ENCODE measurements at places on chromosomes 12 and 14. TPM values are rescaled to one million over a fixed set of nuclear protein-coding genes. Genes with fewer than 3 reads are reported as not detected.

DNA sequence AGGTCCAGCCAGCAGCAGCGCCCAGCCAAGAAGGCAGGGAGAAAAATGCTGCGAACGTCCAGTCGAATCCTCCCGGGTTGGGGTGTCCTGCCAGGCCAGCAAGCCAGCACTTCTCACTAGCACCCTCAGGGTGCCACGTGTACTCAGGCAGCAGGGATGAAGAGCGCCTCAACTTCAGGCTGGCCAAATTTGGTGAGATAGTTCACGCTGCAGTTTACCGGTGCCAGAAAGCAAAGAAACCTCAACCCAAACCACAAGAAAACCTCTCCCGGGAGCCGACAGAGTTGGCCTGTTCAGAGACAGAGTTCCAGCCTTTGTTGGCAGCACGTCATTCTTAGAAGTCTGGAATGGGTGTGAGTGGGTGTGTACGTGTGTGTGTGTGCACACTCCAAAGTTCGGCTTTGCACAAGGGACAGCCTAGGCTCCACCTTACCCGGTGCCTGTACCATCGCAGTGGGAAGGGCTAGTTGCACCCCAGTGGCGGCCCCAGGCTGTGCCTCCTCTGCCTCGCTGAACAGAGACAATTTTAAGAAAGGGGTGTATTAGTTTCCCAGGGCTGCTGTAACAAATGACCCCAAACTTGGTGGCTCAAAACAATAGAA lies 42.1 kb downstream of the ELK3 start:
- no peak overlapping the region for H3K4me3 ChIP-seq
- no peaks in the 10 kb centered on the region for H3K36me3 ChIP-seq
- no peak for DNase-seq
- no peaks in the 10 kb centered on the region for H3K27me3 ChIP-seq
- H3K27ac ChIP-seq = peak overlapping the region; percentile 80

GRCh38 chr14:61602003-61602732 lies 93.1 kb upstream of the HIF1A start:
- no peak overlapping the region for H3K27ac ChIP-seq
- H3K4me3 ChIP-seq = no peak overlapping the region
- no peaks in the 10 kb centered on the region for H3K36me3 ChIP-seq
- H3K27me3 ChIP-seq = no peaks in the 10 kb centered on the region

- peaks cover 3% of the 10 kb centered on the region for H3K4me1 ChIP-seq
- no peak overlapping the region for H3K27ac ChIP-seq
- H3K4me3 ChIP-seq = no peak overlapping the region
Observed at GRCh38 chr12:46610754-46611153, 215.0 kb downstream of the SLC38A4 start.

DNA sequence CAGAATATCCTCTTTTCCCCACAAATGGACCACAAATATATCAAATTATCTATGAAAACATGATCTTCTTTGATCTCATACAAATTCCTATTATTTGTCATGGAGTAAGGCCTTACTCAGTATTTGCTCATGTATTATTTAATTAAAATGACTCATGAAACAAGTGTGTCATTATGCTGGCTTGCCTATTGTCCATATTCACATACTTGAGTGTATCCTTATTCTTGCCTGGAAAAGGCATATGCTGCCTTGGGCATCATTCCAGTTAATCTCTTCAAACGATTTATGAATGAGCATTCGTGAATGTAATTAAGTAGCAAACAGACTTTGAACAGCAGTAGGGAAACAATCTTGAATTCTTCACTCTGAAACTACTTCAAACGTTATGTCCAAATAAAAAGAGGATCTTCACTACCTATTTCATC lies 22.6 kb upstream of the SNRPF start:
- H3K27me3 ChIP-seq = no peaks in the 10 kb centered on the region
- DNase-seq = no peak
- no peaks in the 10 kb centered on the region for H3K4me1 ChIP-seq
- no peaks in the 10 kb centered on the region for H3K36me3 ChIP-seq

- H3K36me3 ChIP-seq = no peaks in the 10 kb centered on the region
- H3K27ac ChIP-seq = no peak overlapping the region
- no peaks in the 10 kb centered on the region for H3K4me1 ChIP-seq
- DNase-seq = no peak
Observed at GRCh38 chr12:43812926-43813325, 6.8 kb upstream of the TWF1 start.

DNA sequence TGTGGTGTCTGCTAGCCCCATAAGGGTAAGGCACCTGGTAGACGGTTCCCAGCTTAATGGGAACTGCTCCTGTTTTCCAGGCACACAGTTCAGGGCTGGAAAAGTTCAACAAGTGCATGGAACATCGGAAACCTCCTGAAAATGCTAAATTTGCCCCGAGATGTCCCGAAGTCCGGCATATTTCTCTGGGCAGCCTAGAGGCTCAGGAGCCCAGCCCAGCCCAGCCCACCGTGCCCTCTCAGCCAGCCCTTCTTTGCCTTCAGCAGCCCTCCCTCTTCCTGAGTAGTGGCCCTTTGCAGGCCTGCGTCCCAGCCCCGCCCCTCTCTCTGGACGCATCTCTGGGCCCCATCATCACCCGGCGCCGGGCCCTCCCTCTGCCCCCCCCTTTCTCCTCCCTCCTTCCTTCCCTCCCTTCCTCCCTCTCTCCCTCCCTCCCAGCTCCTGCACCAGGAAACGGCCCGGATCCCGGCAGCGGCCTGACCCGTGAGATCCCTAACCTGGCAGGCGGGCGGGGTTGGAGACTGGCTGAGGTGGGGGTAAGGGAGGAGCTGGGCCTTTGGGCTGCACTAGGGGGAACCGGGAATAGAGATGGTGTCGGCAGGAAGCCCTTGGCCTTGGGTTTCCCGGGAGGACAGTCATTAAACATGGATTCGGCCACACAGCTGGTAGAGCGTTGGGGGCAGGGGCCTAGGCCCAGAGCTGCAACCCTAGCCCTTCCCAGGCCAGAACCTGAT lies at the start of gene BCL2L2:
BCL2L2 (plus strand) TSS at position 422 of the 734 bp plus-strand sequence. CDS start 935 bp downstream, outside the sequence.
- peaks cover 26% of the 10 kb centered on the region for H3K4me1 ChIP-seq
- no peaks in the 10 kb centered on the region for H3K27me3 ChIP-seq
- peak; percentile 89 for DNase-seq
- H3K27ac ChIP-seq = peak within 1 kb of the TSS; percentile 81
- H3K4me3 ChIP-seq = peak within 1 kb of the TSS; percentile 48
- H3K36me3 ChIP-seq = peaks cover 40% of the 10 kb centered on the region

DNA sequence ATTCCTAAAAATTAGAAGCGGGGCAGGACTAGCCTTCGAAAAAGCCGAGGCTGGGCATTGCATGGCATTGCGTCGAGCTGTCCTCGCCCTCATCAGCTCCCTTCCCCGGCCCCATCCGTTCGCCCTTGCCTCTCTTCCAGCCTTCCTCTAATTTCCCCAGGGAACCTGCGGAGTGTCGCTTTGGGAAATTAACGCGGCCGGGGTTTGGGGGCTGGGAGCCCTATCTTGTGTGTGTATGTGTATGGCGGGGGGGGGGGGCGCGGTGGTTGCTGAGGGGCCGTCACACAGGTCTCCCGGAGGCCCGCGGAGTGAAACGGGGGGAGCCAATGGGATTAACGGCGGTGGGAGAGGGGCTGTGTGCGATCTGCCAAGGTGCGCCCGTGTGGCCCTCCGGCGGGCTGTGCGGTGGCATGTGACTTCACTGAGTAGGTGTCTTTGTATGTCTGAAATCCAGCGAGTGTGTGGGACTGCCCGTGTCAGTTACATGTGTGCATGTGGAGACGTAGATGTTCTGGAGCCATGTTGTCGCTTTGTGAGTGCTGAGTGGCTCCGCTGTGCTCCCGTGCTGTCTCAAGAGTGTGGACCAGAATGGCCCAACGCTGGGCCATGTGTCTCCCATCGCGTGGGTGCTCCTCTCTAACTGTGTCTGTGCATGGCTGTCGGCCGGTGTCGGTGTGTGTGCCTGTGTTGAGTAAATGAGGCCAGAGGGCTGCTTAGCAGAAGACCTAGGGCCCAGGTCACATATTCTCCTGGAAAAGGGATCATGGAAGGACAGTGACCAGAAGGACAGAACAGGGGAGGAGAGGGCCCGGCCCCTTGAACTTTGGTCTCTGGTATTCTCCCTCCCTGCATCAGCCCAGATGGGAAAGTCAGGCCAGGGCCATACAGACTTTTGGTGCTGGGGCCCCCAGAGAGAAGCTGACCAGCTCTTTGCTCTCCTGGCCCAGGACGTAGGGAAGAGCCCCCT lies 1.5 kb downstream of the PTMS start:
- peak overlapping the region; percentile 72 for H3K4me3 ChIP-seq
- H3K27me3 ChIP-seq = no peaks in the 10 kb centered on the region
- peaks cover 28% of the 10 kb centered on the region for H3K36me3 ChIP-seq
- H3K27ac ChIP-seq = peak overlapping the region; percentile 95
- peaks cover 35% of the 10 kb centered on the region for H3K4me1 ChIP-seq

- H3K4me1 ChIP-seq = no peaks in the 10 kb centered on the region
- H3K27ac ChIP-seq = no peak overlapping the region
- no peak overlapping the region for H3K4me3 ChIP-seq
- DNase-seq = no peak
- H3K27me3 ChIP-seq = no peaks in the 10 kb centered on the region
Observed at GRCh38 chr14:30132196-30132595, 204.5 kb upstream of the PRKD1 start.

- DNase-seq = peak; percentile 9
- H3K36me3 ChIP-seq = no peaks in the 10 kb centered on the region
- no peak overlapping the region for H3K27ac ChIP-seq
- H3K4me3 ChIP-seq = no peak overlapping the region
- peaks cover 28% of the 10 kb centered on the region for H3K4me1 ChIP-seq
- H3K27me3 ChIP-seq = no peaks in the 10 kb centered on the region
Observed at GRCh38 chr12:92927055-92927435, 2.0 kb downstream of the EEA1 start.

- no peaks in the 10 kb centered on the region for H3K4me1 ChIP-seq
- no peak overlapping the region for H3K4me3 ChIP-seq
- DNase-seq = no peak
- H3K27me3 ChIP-seq = no peaks in the 10 kb centered on the region
Observed at GRCh38 chr12:69610126-69610525, 581 bp downstream of the LRRC10 start.

DNA sequence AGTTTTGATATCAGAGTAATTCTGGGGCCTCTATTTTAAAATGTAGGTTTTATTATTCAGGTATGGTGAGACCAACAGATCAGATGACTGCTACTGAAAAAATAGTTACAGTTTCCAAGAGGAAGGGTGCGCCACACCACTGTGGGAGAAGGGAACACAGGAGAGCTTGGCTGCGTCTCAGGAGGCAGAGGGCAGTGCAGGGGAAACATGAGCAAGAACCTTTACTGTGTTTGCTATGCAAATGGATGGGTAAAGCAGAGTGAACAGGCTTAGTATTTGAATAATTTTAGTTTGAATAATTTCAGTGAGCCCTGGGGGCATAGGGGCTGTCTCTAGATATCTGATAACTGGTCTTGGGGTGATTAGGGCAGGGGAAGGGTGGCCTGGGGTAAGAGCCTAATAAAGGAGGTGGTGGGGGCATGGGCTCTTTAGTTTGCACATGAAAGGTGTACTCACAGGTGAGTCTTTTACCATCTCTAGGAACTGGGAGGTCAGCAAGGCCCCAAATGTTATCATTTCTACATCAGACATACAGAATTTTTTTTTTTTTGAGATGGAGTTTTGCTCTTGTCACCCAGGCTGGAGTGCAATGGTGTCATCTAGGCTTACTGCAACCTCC lies 196.8 kb upstream of the NEDD1 start:
- H3K4me1 ChIP-seq = no peaks in the 10 kb centered on the region
- H3K27ac ChIP-seq = no peak overlapping the region
- no peaks in the 10 kb centered on the region for H3K36me3 ChIP-seq
- no peak for DNase-seq
- no peak overlapping the region for H3K4me3 ChIP-seq

DNA sequence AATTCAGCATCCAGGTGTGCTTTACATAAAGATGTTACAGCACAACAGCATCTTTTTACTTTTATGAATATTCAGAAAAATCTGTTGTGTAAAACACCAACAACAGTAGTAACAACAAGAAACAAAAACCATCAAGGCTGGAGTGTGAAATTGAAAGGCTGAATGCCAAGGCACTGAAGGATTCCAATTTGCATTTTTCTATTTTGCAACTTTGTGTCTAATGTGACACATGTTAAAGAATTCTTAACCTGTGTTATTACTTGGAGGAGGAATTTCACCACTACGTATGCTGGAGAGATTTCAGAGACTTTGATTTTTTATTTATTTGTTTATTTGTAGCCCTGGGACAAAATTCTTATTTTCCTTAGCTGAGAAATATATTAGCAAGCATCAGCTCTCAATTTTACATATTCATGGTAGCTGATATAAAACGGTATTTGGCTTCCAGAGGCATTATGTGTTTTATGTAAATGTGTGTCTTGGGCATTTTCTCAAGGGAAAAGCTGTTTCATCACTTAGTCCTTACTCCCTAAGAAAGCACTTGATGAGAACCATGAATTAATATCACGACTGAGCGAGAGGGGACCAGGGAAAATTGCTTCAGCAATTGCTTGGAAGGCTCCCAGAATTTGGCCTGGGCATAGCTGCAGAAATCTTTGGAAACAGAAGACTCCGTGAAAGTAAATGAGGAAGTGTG lies 475.4 kb downstream of the TMEM132D start:
- no peak overlapping the region for H3K27ac ChIP-seq
- H3K4me1 ChIP-seq = no peaks in the 10 kb centered on the region
- no peak overlapping the region for H3K4me3 ChIP-seq

GRCh38 chr12:72832024-72832423 lies 559.9 kb downstream of the TRHDE start:
- no peak overlapping the region for H3K27ac ChIP-seq
- no peaks in the 10 kb centered on the region for H3K4me1 ChIP-seq
- peak; percentile 23 for DNase-seq
- no peak overlapping the region for H3K4me3 ChIP-seq
- no peaks in the 10 kb centered on the region for H3K36me3 ChIP-seq
- no peaks in the 10 kb centered on the region for H3K27me3 ChIP-seq

GRCh38 chr12:98819821-98820404 lies 174.8 kb downstream of the APAF1 start:
- H3K27ac ChIP-seq = no peak overlapping the region
- no peaks in the 10 kb centered on the region for H3K4me1 ChIP-seq

DNA sequence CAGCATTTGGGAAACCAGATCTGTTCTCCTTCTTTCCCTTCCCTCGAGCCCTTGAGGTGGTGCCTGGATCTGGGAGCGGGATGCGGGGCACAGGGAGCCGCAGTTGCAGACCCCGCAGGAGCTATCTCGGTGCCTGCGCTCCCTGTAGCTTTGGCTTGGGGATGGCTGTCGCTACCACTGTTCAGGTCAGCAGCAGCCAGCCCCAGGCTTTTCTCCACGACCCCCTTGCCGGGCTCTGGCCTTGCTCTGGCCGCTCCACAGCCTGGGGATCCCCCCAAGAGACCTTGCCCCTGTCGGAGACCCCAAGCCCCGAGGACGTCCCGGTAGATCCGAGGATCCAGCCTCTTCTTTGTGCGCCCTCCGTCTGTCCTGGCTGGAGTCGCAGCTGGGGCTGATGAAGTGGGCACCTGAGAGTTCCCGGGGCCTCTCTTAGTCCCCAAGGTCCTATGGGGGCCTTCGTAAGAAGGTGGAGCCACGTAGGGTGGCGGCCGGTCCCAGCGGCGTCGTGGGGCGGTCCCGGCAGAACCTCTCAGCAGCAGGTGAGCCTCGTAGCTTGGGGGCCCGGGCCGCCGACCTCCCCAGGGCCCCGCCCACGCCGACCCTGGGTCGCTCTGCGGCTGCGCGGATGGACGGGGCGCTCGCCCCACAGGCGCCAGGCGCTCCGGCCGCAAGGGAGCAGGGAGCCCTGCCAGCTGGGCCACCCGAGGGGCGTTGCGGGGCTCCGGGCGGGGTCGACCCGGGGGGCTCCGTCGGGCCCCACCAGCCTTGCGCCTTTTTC lies 1.3 kb downstream of the DDN start:
- DNase-seq = no peak
- peaks cover 30% of the 10 kb centered on the region for H3K4me1 ChIP-seq
- H3K27ac ChIP-seq = no peak overlapping the region
- no peaks in the 10 kb centered on the region for H3K36me3 ChIP-seq

Gene SYNDIG1L
- not detected for total RNA-seq

Gene SPX
- 2.4 TPM for total RNA-seq

Gene LYZ
- 20.4 TPM for total RNA-seq

Gene ARHGEF25
- total RNA-seq = 31.2 TPM

Gene DAD1
- 254 TPM for total RNA-seq

Gene GPRC5A
- 12.3 TPM for total RNA-seq

Gene STX2
- total RNA-seq = 26.3 TPM

Gene DHH
- 56.4 TPM for total RNA-seq

Data from tibial nerve (tissue), 4 donors.